ENCODE measurements at places on chromosomes 6 and 20.

- H3K4me1 ChIP-seq, result no peaks in the 10 kb centered on the region
- no peak overlapping the region for H3K4me3 ChIP-seq
- H3K27ac ChIP-seq, result no peak overlapping the region
- H3K27me3 ChIP-seq, result peaks cover 29% of the 10 kb centered on the region
- no peak for DNase-seq
Observed at GRCh38 chr6:134619789-134620188, 301.9 kb upstream of the SGK1 start.

DNA sequence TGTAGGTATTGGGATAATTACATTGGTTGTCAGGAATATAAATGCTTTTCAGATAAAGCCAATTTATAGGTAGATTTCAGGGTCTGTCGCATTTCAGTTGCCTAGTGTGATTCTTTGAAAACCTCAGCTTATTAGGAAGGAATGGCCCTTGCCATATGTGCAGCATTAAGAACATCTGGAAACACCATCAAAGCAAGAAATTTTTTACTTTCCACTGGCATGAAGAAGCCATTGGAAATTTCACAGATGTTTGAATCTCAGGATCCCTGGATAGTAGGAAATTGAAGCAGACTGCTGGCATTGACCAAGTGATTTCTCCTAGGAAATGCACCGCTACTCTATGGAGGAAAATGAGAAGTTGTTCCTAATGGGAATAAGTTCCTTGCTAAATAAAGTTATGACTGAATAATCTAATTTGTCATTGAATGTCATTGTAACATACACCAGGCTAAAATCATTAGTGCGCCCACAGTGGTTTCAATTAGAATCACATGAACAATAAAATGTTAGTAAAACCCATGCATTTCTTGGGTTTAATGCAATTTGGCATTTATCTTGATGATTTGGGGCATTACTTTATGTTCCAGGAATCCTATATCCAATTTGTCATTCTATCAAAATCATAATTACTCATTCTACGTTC is 950.1 kb downstream of the EPHA7 start:
- no peaks in the 10 kb centered on the region for H3K36me3 ChIP-seq
- no peak for DNase-seq
- no peaks in the 10 kb centered on the region for H3K27me3 ChIP-seq
- no peak overlapping the region for H3K27ac ChIP-seq
- H3K4me3 ChIP-seq, result no peak overlapping the region
- no peaks in the 10 kb centered on the region for H3K4me1 ChIP-seq

GRCh38 chr6:84278321-84278998 is 51.0 kb upstream of the CEP162 start:
- no peaks in the 10 kb centered on the region for H3K4me1 ChIP-seq
- no peaks in the 10 kb centered on the region for H3K36me3 ChIP-seq
- no peak overlapping the region for H3K4me3 ChIP-seq
- no peaks in the 10 kb centered on the region for H3K27me3 ChIP-seq

- H3K36me3 ChIP-seq, result no peaks in the 10 kb centered on the region
- H3K4me3 ChIP-seq, result no peak overlapping the region
- no peaks in the 10 kb centered on the region for H3K4me1 ChIP-seq
Observed at GRCh38 chr6:39855356-39855995, 63.3 kb downstream of the DAAM2 start.

- no peaks in the 10 kb centered on the region for H3K4me1 ChIP-seq
- no peak overlapping the region for H3K4me3 ChIP-seq
- H3K27me3 ChIP-seq, result peaks cover 50% of the 10 kb centered on the region
- H3K36me3 ChIP-seq, result no peaks in the 10 kb centered on the region
Observed at GRCh38 chr6:43412541-43412940, 14.8 kb upstream of the ABCC10 start.

- H3K27me3 ChIP-seq, result no peaks in the 10 kb centered on the region
- H3K27ac ChIP-seq, result no peak overlapping the region
- no peaks in the 10 kb centered on the region for H3K36me3 ChIP-seq
- no peaks in the 10 kb centered on the region for H3K4me1 ChIP-seq
Observed at GRCh38 chr6:147741389-147741788, 232.9 kb downstream of the SAMD5 start.

GRCh38 chr6:167744681-167745669 is 81.7 kb upstream of the AFDN start:
- no peak for DNase-seq
- H3K27ac ChIP-seq, result no peak overlapping the region
- H3K4me3 ChIP-seq, result no peak overlapping the region
- H3K27me3 ChIP-seq, result peaks cover 35% of the 10 kb centered on the region
- H3K36me3 ChIP-seq, result no peaks in the 10 kb centered on the region

Measured in activated naive CD4-positive, alpha-beta T cell treated with anti-CD3 and anti-CD28 coated beads, Interleukin-2, amount 10 ng/mL, durations not matched to agents 7 days and 5 days (primary cell).